ENCODE measurements at places on chromosomes 12 and 14. TPM values are rescaled to one million over a fixed set of nuclear protein-coding genes. Genes with fewer than 3 reads are reported as not detected.
A peak's percentile ranks its signal among the peaks of the same experiment; 100 is the strongest.

ITGA7 gene
- polyA plus RNA-seq, result 17.6 TPM

ADAMTS20 gene
- not detected for polyA plus RNA-seq

MAP3K9 gene
- polyA plus RNA-seq, result 2.0 TPM

TMEM233 gene
- 2.6 TPM for polyA plus RNA-seq

MAP1LC3B2 gene
- 0.81 TPM for polyA plus RNA-seq

- H3K27ac ChIP-seq, result no peak overlapping the region
- no peaks in the 10 kb centered on the region for H3K27me3 ChIP-seq
- no peaks in the 10 kb centered on the region for H3K36me3 ChIP-seq
- no peak for DNase-seq
- no peaks in the 10 kb centered on the region for H3K4me1 ChIP-seq
Observed at GRCh38 chr12:115542656-115543055, 734.8 kb downstream of the MED13L start.

GRCh38 chr14:51844081-51844881, 16.1 kb upstream of the GNG2 start:
- no peak overlapping the region for H3K27ac ChIP-seq
- H3K36me3 ChIP-seq, result no peaks in the 10 kb centered on the region
- no peak for DNase-seq

DNA sequence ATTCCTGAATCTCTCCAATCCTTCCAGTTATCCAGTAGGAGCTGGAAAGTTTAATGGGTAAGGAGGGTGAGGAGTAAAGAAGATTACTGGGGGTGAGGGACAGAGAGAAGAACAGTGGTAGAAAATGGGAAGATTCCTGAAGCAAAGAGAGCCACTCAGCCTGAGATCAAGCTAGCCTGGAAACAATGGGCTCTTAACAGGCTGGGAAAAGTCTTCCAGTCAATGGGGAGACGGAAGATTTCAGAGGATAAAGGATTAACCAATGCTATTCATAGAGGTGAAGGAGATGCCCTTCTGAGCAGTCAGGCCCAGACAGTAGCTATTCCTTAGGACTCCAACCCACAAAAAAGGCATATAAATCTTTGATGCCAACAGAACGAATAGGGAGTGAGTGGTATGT, 14.8 kb downstream of the GDF11 start:
- DNase-seq, result no peak
- peaks cover 79% of the 10 kb centered on the region for H3K36me3 ChIP-seq
- no peak overlapping the region for H3K27ac ChIP-seq
- H3K4me1 ChIP-seq, result no peaks in the 10 kb centered on the region

GRCh38 chr12:110563702-110564470, 19.2 kb downstream of the PPTC7 start:
- H3K4me3 ChIP-seq, result no peak overlapping the region
- H3K27ac ChIP-seq, result peak overlapping the region; percentile 40
- H3K27me3 ChIP-seq, result no peaks in the 10 kb centered on the region
- no peaks in the 10 kb centered on the region for H3K36me3 ChIP-seq
- no peak for DNase-seq
- peaks cover 3% of the 10 kb centered on the region for H3K4me1 ChIP-seq

DNA sequence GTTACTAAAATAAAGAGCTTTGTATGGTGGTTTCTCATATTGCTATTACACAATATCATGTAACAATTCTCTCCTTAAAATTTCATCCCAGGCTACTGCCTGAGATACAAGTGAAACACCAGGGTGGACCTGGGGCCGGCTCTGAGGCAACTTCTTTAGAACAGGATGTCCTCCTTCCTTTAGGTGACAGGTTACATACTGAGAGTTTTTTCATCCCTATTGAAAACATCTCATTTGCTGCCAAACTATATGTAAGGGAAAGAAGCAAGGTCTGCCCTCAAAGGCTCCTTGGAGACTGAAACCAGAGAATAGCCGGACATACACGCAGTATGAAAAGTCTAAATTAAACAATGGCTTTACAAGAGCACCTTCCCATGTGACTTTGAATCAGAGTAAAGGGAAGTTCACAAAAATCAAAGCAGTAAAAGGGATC, 139.9 kb downstream of the DUSP6 start:
- DNase-seq, result no peak
- H3K4me3 ChIP-seq, result no peak overlapping the region
- H3K27me3 ChIP-seq, result no peaks in the 10 kb centered on the region
- no peak overlapping the region for H3K27ac ChIP-seq
- H3K36me3 ChIP-seq, result no peaks in the 10 kb centered on the region

GRCh38 chr12:132158677-132159554, 14.7 kb downstream of the NOC4L start:
- H3K36me3 ChIP-seq, result no peaks in the 10 kb centered on the region
- no peak overlapping the region for H3K27ac ChIP-seq
- H3K27me3 ChIP-seq, result peaks cover 11% of the 10 kb centered on the region
- no peaks in the 10 kb centered on the region for H3K4me1 ChIP-seq

DNA sequence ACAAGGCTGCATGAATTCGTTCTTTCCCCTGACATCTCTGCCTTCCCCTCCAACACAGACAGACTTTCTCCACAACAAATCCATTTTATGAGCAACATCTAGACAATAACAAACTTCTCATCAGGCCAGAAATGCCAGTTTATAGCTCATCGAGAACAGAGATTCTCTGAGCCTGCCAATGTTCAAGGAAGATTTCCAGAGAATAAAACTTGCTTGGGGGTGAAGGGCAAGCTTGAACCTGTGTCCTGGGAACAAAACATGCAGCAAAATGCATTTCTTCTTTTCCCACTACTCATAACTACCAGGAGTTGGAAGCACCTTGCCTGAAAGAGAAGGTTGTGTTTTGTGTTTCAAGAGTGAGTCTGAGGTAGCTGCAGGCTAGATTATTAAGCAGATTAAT, 6.8 kb downstream of the MAP1LC3B2 start:
- no peaks in the 10 kb centered on the region for H3K27me3 ChIP-seq
- no peaks in the 10 kb centered on the region for H3K36me3 ChIP-seq
- H3K27ac ChIP-seq, result no peak overlapping the region
- DNase-seq, result no peak
- no peaks in the 10 kb centered on the region for H3K4me1 ChIP-seq
- H3K4me3 ChIP-seq, result no peak overlapping the region

DNA sequence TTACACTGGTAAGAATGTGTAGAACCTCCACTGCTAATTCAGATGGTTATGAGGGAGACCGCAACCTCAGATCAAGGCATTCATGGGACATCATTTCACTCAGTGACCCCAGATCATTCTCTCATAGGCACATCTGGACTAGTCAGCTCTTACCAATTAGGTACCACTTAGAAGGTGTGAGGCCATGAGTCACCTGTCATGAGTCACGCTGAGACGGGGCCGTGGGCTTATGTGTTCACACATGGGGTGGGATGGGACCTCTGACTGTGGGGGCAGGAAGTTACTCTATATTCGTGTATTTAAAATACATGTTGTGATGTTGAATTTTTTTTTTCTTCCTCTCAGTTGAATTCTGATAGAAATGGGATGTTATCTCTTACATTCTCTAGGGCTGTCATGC, 55.9 kb downstream of the CCDC92 start:
- no peaks in the 10 kb centered on the region for H3K36me3 ChIP-seq
- no peak for DNase-seq
- H3K27me3 ChIP-seq, result no peaks in the 10 kb centered on the region
- no peaks in the 10 kb centered on the region for H3K4me1 ChIP-seq
- no peak overlapping the region for H3K27ac ChIP-seq

DNA sequence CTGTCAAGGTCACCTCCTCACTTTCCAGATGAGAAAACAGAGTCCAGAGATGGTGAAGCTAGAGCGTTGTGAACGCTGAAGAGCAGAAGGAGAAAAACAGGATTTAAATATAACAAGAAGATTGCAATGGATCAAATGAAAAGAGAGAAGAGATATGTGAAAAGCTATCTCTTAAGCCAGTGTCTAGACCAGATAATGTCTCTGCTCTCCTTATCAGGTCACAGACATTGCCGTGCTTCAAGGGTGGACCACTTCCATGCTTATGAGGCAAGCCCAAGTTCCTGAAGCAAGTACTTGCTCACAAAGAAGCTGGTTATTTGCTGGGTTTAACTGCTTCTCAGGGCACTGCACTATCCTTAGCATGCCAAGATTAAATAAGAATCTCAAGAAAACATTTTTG, 31.6 kb upstream of the FRS2 start:
- no peaks in the 10 kb centered on the region for H3K4me1 ChIP-seq
- H3K4me3 ChIP-seq, result no peak overlapping the region
- no peak for DNase-seq
- no peak overlapping the region for H3K27ac ChIP-seq
- H3K36me3 ChIP-seq, result no peaks in the 10 kb centered on the region

GRCh38 chr14:32366256-32366879, 37.3 kb downstream of the AKAP6 start:
- no peaks in the 10 kb centered on the region for H3K36me3 ChIP-seq
- H3K27ac ChIP-seq, result peak overlapping the region; percentile 93
- no peak overlapping the region for H3K4me3 ChIP-seq
- H3K27me3 ChIP-seq, result no peaks in the 10 kb centered on the region
- DNase-seq, result peak; percentile 34

DNA sequence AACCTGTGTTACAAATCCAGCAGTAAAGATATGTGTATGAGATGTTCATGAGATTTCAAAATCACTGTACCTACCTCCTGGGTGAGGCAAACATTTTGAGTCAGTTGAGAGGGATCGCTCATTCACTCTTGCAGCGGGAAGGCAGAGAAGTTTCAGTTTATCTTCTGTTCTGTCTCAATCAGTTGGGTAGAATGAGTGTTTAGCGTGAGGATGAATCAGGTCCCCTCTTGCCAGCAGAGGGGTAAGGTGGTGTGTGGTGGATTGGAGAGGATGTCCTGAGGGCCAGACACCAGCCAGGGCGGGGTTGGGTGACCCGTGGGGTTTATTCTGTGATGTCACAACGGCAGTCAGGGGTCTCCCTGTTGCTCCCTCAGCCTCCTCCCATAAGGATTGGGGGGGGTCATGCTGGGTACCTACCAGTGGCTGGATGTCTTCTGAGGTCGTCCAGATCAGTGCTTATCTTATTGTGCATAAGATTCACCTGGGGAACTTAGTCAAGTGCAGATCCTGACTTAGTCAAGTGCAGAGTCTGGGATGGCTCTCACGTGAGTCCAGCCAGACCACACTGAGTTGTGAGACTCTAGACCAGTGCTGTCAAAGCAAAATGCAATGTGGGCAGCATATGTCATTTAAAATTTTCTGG, at the start of gene GSG1:
Gene GSG1 (minus strand): TSS at position 277 of the 643 bp plus-strand sequence. CDS start 155 bp downstream, at position 122.
- no peaks in the 10 kb centered on the region for H3K36me3 ChIP-seq
- no peak within 1 kb of the TSS for H3K4me3 ChIP-seq
- peak within 1 kb of the TSS; percentile 100 for H3K27ac ChIP-seq
- no peaks in the 10 kb centered on the region for H3K27me3 ChIP-seq

DNA sequence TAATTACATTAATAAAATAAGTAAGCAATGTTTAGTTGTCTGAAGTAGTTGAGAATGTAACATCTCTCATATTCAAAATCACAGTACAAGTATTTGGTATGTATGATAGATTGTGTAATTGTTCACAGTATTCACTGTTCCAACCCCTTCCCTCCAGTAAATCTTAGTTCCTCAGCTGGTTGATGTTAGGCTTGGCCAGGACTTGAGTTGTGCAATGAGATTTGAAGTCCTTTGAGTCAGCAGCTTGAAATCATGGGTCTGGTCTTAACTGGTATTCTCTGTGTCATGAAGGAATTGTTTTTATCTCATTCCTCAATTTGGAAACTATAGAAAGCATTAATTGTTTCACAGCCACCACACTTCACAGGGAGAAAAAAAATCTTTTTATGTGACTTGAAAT, 477.1 kb downstream of the FSCB start:
- no peak overlapping the region for H3K27ac ChIP-seq
- no peaks in the 10 kb centered on the region for H3K27me3 ChIP-seq
- no peaks in the 10 kb centered on the region for H3K4me1 ChIP-seq

DNA sequence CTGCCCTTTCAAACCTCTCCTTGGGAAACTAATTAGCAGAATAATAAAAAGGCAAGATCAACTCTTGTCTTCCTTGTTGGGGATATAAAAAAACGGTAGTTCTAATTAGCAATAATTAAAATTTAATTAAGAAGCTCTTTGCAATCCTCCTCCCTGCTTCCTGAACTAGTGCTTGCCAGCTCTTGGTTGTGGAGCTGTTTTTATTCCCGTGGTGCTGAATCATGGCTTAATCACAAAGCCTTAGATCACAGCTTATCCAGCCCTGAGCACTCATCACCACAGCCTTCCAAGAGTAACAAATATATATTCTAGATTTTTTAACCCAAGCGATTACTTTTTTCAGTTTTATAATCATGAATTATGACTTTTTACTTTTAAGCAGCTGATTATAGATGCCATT, 63.2 kb upstream of the INSM2 start:
- no peak overlapping the region for H3K4me3 ChIP-seq
- H3K27me3 ChIP-seq, result no peaks in the 10 kb centered on the region
- H3K36me3 ChIP-seq, result no peaks in the 10 kb centered on the region

Measured in SK-N-SH (cell line).